ENCODE measurements at places on chromosomes 1 and 21. TPM values are rescaled to one million over a fixed set of nuclear protein-coding genes. Genes with fewer than 3 reads are reported as not detected.

DNA sequence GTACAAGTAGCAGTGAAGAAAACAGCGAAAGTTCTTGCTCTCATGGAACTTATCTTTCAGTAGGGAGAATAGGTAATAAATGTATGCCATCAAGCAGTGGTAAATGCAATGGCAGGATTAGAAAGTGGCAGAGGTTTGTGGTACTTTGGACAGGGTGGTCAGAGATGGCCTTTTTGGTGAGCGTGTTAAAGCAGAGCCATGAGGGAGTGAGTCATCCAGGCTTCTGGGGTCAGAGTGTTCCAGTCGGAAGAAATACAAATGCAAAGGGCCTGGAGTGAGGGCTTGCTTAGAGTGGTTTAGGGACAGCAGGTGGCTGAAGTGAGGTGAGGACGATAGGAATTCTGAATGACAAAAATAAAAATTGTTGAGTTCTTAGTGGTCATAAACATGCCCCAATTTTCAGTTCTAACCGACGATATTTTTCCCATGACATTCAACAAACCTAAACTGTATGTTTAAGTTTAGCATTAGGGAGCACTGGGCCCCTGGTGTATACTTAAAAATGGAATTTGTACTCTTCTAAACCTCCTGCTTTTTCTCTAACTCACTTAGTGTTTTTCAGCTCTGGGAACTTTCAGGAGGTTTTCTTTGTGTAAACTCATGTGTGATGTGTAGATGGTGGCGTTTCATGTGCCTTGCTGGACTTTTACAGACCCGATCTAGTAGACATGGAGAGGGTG lies 78.2 kb downstream of the MACF1 start:
- ATAC-seq: no peak

- no peak for ATAC-seq
Observed at GRCh38 chr1:212637902-212638301, 29.3 kb downstream of the ATF3 start.

DNA sequence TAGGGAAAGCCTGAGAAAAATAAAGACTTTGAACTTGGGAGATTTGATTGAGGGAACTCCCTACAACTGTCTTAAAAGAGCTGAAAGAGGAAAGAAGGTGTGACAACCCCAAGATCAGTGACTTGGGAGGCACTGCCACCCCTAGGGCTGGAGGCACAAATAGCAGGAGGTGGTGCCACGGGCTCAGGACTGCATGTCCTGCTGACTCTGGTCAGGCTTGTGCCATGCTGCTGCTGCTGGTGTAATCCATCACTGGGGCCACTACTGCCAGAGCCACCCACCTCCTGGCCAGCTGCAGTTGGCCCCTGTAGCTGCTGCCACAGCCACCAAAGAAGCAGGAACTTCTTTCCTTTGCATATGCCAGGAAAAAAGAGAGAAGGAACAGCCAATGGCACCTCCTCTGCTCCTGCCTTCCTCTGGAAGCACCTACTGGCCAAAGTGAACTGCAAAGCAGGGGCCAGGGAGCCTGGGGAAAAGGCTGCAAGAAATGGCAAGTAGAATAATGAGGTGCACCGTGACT lies 730.3 kb downstream of the PTPRU start:
- ATAC-seq: no peak

The CLDN17 gene
- not detected for total RNA-seq
